IPS DF 6.9 (cell line): ENCODE measurements at places on chromosomes 2 and 18.

- no peaks in the 10 kb centered on the region for H3K27me3 ChIP-seq
- no peak overlapping the region for H3K4me3 ChIP-seq
- no peak overlapping the region for H3K27ac ChIP-seq
- H3K36me3 ChIP-seq = no peaks in the 10 kb centered on the region
- H3K4me1 ChIP-seq = peaks cover 1% of the 10 kb centered on the region; the same call in 1 of the 2 replicates
These were observed 67.3 kb downstream of the TMEFF2 start for GRCh38 chr2:192127434-192127833.

- H3K27me3 ChIP-seq = no peaks in the 10 kb centered on the region
- no peak for DNase-seq
- no peaks in the 10 kb centered on the region for H3K4me1 ChIP-seq
- no peak overlapping the region for H3K27ac ChIP-seq
These were observed 88.1 kb downstream of the SPIRE1 start for GRCh38 chr18:12569791-12570190.

- no peak for DNase-seq
- H3K27me3 ChIP-seq = no peaks in the 10 kb centered on the region
- peaks cover 4% of the 10 kb centered on the region; the same call in 1 of the 2 replicates for H3K4me1 ChIP-seq
These were observed 65.7 kb downstream of the FMNL2 start for GRCh38 chr2:152400607-152401214.

GRCh38 chr18:80193701-80194100, 53.6 kb downstream of the PARD6G start:
- DNase-seq = no peak
- H3K4me3 ChIP-seq = no peak overlapping the region
- no peak overlapping the region for H3K27ac ChIP-seq

DNA sequence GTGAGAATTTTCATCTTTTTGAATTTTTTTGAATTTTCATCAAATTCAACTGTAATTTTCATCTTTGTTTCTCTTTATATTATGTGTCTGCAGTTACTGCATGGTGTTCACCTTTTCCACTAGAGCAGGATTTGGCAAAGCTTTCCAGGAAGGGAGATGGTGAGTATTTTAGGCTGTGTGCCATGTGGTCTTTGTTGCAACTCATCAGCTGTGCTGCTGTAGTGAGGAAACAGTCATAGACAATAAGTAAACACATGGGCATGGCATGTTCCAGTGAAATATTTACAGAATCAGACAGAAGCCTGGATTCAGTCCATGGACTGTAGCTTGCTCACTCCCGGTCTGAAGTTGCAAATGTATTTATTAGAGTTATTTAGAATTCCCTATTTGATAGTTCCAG, 120.4 kb downstream of the DCDC2C start:
- no peak overlapping the region for H3K27ac ChIP-seq
- no peak overlapping the region for H3K4me3 ChIP-seq
- H3K36me3 ChIP-seq = no peaks in the 10 kb centered on the region
- H3K27me3 ChIP-seq = no peaks in the 10 kb centered on the region

DNA sequence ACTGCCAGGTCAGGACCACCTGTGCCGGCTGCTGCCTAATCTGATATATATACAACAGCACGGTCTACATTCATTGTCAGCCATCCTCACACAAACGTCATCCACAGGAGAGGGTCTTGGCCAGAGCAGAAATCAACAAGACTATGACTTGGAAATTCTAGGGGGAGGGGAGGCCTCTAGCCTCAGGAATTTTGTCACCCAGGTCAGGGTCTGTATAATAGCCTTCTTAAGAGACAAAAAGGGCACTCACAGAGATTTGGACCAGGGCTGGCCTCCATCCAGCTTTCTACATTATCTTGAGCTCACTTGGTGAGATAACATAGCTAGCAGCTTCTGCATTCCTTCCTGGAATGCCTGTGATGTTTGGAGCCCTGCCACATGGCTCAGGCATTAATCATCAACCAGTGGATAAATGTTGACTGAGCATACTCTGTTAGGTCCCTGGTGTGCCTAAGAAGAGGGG, 50.4 kb upstream of the CTIF start:
- no peak for DNase-seq
- no peaks in the 10 kb centered on the region for H3K27me3 ChIP-seq
- H3K27ac ChIP-seq = no peak overlapping the region
- H3K4me3 ChIP-seq = no peak overlapping the region
- no peaks in the 10 kb centered on the region for H3K4me1 ChIP-seq
- no peaks in the 10 kb centered on the region for H3K36me3 ChIP-seq

- no peak overlapping the region for H3K4me3 ChIP-seq
- no peaks in the 10 kb centered on the region for H3K27me3 ChIP-seq
- peaks cover 16% of the 10 kb centered on the region; the same call in 1 of the 2 replicates for H3K4me1 ChIP-seq
- no peaks in the 10 kb centered on the region for H3K36me3 ChIP-seq
These were observed 285.7 kb downstream of the TCF4 start for GRCh38 chr18:55302167-55302833.

DNA sequence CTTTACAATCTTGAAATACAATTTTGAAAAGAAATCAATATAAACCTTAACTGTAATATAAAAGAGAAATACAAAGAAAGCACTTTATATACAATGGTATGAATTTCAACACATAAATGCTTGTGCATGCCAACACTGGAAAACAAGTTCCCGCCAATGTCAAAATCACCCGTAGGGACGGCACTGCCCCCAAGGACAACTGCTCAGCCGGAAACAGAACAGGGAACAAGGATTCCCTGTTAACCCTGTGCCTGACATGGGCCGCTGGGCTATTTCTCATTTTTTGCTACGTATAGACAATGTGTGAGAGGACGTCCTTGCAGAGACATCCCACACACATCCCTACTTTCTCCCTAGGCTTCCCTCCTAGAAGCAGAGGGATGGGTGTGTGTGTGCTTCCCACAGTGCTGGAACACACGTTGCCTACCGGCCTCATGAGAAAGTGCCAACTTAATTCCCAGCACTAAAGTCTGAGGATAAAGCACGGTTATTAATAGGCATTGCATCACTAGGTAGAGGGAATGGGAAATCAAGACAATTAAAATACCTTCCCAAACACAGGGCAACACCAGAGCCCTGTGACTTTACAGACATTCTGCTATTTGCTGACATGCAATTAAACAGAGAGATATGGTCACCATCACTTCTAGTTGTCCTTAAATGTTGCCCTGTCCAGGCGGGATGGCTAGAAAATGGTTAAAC, 14.4 kb downstream of the AFG3L2 start:
- H3K27me3 ChIP-seq = no peaks in the 10 kb centered on the region
- no peak overlapping the region for H3K4me3 ChIP-seq
- H3K4me1 ChIP-seq = no peaks in the 10 kb centered on the region
- peaks cover 10% of the 10 kb centered on the region; the same call in 1 of the 2 replicates for H3K36me3 ChIP-seq
- H3K27ac ChIP-seq = no peak overlapping the region

DNA sequence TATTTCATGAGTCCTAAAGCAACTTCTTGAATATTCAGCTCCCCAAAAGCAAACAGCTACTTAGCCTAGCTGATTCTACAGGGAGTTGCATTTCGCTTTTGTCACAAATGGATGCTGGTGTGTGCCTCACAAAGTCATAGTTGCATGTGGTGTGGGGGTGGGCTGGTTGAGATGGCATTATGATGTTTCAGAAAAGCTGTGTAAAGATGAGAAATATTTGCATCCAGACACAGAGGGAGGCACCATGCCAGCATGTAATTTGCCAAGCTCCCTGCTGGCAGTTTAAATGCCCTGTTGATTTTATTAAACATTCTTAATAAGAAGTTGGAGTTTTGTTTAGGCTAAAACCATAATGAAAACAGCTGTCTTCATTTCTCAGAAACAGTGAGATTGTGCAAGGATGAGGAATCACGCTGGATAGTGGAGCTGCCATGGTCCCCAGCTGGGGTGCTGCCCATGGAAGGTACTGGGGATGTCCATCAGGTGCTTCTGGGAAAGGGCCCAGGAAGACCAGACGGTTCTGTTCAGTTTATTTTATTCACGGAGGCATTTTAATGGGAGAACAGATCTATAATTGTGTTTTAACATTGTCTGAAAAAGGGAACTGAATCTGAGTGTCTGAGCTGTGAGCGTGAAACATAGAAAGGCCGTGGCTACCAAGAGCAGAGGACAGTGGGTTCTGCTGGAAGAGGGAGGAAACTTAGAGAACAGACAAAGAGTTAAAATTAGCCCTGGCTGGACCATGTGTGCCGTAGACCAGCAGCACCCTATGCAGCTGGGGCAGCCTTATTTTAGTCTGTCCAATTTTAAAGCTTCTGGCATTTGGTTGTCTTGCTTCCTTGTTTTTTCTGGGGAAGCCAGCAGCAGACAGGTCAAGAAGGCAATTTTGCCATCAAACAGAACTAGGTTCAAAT, 177.1 kb downstream of the FAM210A start:
- no peak overlapping the region for H3K27ac ChIP-seq
- H3K27me3 ChIP-seq = no peaks in the 10 kb centered on the region
- no peak for DNase-seq
- H3K36me3 ChIP-seq = no peaks in the 10 kb centered on the region

- no peaks in the 10 kb centered on the region for H3K36me3 ChIP-seq
- no peak for DNase-seq
- no peaks in the 10 kb centered on the region for H3K27me3 ChIP-seq
- H3K4me3 ChIP-seq = no peak overlapping the region
- no peaks in the 10 kb centered on the region for H3K4me1 ChIP-seq
- H3K27ac ChIP-seq = no peak overlapping the region
These were observed 34.5 kb upstream of the ARL5A start for GRCh38 chr2:151862700-151863099.

- H3K27ac ChIP-seq = no peak overlapping the region
- no peaks in the 10 kb centered on the region for H3K36me3 ChIP-seq
- no peak overlapping the region for H3K4me3 ChIP-seq
- no peaks in the 10 kb centered on the region for H3K4me1 ChIP-seq
- H3K27me3 ChIP-seq = no peaks in the 10 kb centered on the region
These were observed 7.1 kb downstream of the PPP1R1C start for GRCh38 chr2:181992776-181993175.

DNA sequence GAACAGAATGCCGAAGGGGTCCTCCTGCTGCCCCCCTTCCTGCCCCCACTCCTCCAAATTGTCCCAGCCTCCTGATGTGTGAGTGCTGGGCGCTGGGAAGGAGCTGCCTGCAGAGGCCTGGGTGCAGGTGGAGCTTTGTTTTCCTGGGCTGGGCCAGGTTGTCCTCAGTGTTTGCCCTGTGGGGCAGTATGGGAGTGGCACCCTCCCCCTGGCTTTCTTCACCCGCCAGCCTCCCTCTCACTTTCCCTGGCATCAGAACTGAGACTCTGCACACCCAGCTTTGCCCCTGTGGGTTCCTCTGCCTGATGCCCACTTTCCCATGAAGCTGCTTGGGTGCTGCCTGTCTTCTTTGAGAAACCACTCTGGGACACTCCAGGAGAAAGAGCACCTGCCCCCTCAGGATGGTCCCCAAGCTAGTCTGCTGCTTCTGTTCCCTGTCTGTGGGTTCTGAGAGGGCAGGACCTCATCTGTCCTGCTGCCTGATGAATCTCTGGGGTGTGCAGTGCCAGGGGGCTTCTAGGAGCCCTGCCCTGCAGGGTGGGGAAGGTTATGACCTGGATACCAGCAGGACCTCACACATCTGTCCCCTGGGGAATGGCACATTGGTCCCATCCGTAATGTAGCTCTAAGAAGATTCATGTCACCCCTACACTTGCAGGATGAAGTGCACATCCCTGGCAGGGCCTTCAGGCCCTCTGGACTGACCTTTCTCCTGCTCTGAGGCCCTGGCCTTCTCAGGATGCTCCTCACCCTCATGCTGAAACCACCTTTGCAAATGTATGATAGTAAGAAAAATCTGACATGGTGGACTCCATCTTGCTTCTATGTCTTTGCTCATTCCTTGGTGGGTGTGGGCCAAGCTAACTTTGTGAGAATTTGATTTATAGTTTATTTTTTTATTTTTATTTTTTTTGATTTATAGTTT, 146.8 kb upstream of the HS6ST1 start:
- no peak overlapping the region for H3K4me3 ChIP-seq
- H3K27me3 ChIP-seq = no peaks in the 10 kb centered on the region

DNA sequence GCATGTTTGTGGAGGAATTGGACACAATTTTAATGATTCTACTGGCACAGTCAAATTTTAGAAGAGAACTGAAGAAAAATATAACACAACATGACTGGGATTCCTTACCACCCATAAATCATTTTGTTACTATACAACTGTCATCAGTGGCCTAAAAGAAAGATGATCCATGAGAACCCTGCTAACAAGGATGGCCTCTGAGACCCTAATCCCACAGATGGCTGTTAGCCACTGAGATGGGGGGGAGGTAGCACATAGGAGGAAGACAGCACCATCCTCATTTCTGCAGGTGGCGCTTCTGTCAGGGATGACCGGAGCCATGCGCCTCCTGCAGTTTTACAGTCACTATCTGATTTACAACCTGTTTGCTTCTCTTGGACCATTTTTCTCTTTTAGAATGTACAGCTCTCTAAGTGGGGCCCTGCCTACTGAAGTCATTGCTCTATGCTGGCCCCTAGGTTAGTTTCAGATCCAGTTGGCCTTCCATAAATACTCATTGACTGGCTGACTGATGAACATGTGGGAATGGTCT, 279.8 kb downstream of the NAPG start:
- no peaks in the 10 kb centered on the region for H3K4me1 ChIP-seq
- no peaks in the 10 kb centered on the region for H3K36me3 ChIP-seq
- no peak for DNase-seq
- H3K27ac ChIP-seq = no peak overlapping the region

DNA sequence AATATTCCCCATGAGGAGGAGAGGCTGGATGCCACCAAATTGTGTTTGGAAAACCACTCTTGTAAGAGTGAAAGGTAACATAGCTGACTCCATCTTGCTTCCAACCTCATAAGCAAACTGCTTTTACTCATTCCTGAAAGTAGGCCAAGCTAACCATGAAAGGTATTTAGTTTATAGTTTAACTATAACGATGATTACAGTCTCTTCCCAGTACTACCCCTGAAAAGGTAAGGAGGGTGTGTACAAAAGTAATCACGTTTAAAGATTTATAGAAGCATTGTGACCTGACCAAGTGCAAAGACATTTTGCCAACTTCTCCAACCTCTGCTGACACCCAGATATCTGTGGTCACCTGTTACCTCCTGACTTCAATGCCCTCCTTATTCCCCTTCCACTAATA, 122.6 kb downstream of the CD8B2 start:
- no peaks in the 10 kb centered on the region for H3K36me3 ChIP-seq
- H3K27me3 ChIP-seq = no peaks in the 10 kb centered on the region; the same call in 1 of the 2 replicates
- no peak overlapping the region for H3K4me3 ChIP-seq

- no peaks in the 10 kb centered on the region for H3K36me3 ChIP-seq
- no peaks in the 10 kb centered on the region for H3K27me3 ChIP-seq
- H3K27ac ChIP-seq = no peak overlapping the region
- H3K4me1 ChIP-seq = no peaks in the 10 kb centered on the region
These were observed 55.5 kb downstream of the SERTAD2 start for GRCh38 chr2:64598226-64598625.

GRCh38 chr2:104572834-104573233, 281.1 kb upstream of the POU3F3 start:
- DNase-seq = no peak
- H3K27me3 ChIP-seq = no peaks in the 10 kb centered on the region
- no peaks in the 10 kb centered on the region for H3K4me1 ChIP-seq
- H3K4me3 ChIP-seq = no peak overlapping the region
- no peak overlapping the region for H3K27ac ChIP-seq

DNA sequence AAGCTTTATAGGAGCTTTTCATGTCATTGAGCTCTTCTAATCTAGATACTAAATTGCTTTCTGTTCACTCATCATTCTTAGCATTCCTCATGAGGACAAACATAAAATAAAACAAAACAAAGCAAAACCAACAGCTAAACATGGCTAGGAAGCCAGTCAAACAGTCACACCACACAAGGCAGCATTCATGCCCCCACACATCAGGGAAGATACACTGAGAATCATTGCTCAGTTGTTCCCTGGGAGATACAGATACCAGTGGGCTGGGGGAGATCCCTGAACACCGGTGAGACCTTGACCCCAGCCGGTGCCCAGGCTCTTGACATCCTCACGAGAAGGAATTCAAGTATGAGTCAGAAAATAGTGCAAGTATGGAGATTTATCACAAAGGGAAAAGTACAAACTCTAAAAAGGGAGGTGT, 177.9 kb upstream of the ARL4C start:
- no peak overlapping the region for H3K27ac ChIP-seq
- no peaks in the 10 kb centered on the region for H3K27me3 ChIP-seq
- no peak overlapping the region for H3K4me3 ChIP-seq
- H3K4me1 ChIP-seq = peaks cover 9% of the 10 kb centered on the region
